Nasal cavity respiratory epithelium epithelial cell of viscerocranial mucosa (primary cell): ENCODE measurements at places on chromosomes 7 and 10. TPM values are rescaled to one million over a fixed set of nuclear protein-coding genes. Genes with fewer than 3 reads are reported as not detected.

Gene GATA3
- total RNA-seq, result 0.34 and 0.36 TPM in 2 replicates

Gene SLC26A5
- total RNA-seq, result not detected in 2 replicates

Gene KMT2C
- 24.6 and 62.9 TPM in 2 replicates for total RNA-seq

Gene SKIDA1
- under 0.01 and 0.07 TPM in 2 replicates for total RNA-seq

Gene DNAJC12
- total RNA-seq, result 0.28 and 0.68 TPM in 2 replicates

Gene CPN1
- not detected in 2 replicates for total RNA-seq

Gene FXYD4
- not detected in 2 replicates for total RNA-seq

Gene SPDYE1
- total RNA-seq, result not detected in 2 replicates

Gene FZD1
- 2.4 and 7.2 TPM in 2 replicates for total RNA-seq

Gene TDRD1
- not detected in 2 replicates for total RNA-seq
